Thymus (tissue), 14 donors: ENCODE measurements at places on chromosomes 1 and 21. TPM values are rescaled to one million over a fixed set of nuclear protein-coding genes. Genes with fewer than 3 reads are reported as not detected.

DNA sequence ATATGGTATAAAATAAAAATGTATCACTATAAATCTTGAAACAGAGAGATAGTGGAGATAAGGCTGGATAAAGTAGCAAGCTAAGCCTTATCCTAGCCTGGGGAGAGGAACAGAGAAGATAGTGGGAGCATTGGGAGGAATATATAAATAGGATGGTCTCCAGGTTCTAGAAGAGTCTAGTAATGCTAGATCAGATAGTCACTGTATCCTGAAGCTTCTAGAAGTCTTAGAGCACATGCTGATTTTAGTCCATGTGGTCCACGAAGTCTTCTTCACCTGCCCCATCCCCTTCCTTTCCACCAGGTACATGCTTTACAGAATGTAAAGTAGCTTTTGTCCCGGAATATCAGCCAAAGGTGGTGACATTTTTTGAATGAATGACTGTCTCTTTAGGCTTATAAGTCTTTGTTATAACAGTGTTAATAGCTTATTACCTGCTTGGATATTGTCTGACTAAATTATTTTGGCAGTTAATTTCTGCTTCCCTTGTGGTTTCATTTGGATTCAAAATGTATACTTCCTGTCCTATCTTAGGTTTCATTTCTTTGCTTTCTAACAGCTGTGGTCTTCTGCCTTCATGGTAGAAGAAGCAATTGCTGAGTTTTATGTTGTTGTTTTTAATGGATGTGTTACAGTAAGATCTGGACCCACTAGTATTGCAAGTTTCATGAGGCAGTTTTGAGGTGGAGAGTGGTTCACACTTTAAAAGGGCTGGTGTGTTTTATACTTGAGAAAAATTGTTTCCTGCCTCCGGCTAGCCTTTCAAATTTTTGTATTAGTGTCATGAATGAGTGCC is 5.9 kb downstream of the SMG7 start:
- no peak for DNase-seq
- no peak overlapping the region for H3K27ac ChIP-seq
- H3K27me3 ChIP-seq, result no peaks in the 10 kb centered on the region
- H3K4me3 ChIP-seq, result no peak overlapping the region
- H3K36me3 ChIP-seq, result peaks cover 4% of the 10 kb centered on the region
- peaks cover 28% of the 10 kb centered on the region for H3K4me1 ChIP-seq

GRCh38 chr1:57017717-57018116 is 51.9 kb upstream of the C8B start:
- H3K36me3 ChIP-seq, result no peaks in the 10 kb centered on the region
- no peak overlapping the region for H3K27ac ChIP-seq
- H3K27me3 ChIP-seq, result no peaks in the 10 kb centered on the region

CA14 gene
- total RNA-seq, result 0.09 TPM

BSND gene
- total RNA-seq, result 0.14 TPM
